ENCODE measurements at places on chromosomes 4 and X.

- no peak for DNase-seq
Observed at GRCh38 chr4:154614306-154614705, 1.9 kb upstream of the FGG start.

DNA sequence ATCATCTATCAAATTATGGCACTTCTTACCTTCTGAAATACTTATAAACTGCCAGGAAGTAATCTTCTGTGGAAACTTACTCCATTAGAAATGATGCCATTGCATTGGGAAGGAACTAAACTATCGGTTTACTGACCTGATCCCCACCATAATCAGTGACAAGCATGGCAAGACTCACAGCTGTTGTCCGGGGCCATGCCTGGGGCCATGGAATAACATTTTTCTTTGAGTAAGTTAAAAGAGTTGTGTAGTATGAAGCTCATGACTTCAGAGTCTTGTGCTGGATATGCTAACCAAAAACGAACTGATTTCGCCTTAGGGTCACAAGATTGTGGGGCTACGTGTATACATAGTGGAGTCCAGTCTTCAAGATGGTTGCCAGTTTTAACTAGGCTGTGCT, 15.4 kb downstream of the MTHFD2L start:
- DNase-seq: no peak

- DNase-seq: no peak
Observed at GRCh38 chrX:69055193-69055592, 110.1 kb downstream of the PJA1 start.

DNA sequence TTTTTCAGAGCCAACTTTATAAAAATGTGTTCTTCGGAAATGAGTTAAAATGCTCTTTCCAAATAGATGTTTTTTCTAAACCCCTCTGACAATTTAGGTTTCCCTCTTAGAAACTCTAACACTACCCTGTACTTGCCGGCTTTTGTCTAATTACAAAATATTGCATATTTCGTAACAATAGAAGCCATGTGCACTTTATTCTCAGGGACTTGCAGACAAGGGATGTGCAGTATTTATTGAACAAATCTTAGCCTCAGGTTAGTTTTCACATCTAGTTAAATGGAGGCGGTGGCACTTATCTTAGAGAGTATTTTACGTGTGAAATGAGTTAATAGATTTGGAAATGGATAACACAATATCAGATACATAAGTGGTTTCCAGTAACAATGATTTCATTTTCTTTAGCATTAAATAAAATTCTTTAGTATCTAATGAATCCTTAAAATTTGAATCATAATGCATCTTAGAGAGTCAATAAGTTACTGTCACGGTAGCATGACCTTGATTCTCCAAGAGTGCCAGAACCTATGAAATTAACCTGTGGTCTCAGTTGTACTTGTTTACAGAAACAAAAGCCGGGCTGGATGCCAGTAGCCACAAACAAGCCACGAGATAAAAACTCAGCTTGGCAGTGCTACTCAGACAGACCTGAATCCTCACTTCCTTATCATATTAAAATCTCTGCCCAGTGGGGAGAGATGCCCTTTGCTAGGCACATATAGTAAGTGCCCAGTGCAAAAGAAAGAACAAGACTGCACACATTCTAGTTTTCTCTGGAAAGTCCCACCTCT, 772 bp upstream of the PABPC4L start:
- DNase-seq: no peak

DNA sequence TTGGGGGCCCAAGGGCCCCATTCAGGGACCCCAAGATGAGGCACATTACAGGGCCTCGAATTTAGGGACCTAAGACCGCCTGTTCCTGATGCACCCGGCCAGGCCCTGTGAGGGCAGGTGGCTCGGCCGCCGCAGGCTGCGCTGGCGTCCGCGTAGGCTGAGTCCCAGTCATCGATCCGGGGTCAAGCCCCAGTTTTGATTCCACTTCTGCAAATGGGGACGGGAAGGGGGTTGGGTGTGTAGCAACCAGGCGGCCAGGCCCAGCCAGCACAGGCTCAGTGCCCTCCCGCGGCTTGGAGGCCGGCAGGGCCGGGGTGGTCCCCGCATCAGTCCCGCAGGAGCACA, 327 bp downstream of the PNPLA4 start:
- DNase-seq: no peak

DNA sequence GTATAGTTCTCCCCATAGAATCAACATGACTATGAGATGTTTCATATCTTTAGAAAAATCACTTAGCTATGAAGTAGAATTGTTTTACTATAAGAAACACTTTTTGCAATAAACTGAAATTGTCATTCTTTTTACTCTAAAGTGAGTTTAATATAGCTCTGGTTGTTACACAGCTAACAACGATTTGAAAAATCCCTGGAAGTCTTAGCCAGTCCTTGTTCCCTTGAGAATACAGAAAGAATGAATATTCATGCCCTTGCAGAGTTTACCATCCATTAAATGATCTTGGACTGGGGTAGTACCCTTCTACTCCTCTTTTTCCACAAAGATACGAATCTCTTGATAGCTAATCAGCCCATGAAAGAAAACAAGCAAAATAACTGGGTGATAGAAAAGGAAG, 141.8 kb downstream of the JADE1 start:
- no peak for DNase-seq

- DNase-seq: no peak
Observed at GRCh38 chr4:89294573-89295269, 12.9 kb downstream of the GPRIN3 start.

DNA sequence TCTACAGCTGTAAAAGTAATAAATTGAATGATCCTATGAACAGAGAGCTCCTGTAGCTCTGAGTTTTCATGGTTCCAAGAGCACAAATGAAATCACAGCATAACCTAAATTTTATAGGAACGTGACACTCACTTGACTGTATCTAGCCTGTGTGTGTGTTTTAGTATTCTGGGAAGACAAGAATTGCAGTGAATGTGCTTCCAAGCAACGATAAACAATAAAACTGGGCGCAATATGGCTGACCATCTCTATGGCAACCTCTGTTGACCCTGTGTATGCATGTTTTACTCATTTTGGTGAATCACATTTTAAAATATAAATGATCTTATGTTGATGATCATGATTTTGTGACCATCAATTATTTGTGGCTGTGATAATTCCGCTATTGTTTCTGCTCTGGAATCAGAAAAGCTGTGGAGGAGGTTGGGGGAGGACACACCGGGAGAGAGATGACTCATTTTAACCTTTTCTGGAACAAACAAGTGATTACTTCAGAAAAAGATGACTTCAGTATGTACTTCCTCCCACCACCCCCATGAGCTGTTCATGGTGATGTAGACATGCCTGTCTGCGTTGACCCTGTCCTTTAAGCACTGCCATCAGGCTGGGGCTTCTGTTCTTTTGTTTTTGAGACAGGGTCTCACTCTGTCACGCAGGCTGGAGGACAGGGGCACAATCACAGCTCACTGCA, 31.8 kb downstream of the USP11 start:
- no peak for DNase-seq

GRCh38 chr4:74370912-74371311, 6.0 kb downstream of the EREG start:
- DNase-seq: peak; percentile 8

GRCh38 chr4:150264595-150265161, 186.4 kb downstream of the DCLK2 start:
- no peak for DNase-seq

DNA sequence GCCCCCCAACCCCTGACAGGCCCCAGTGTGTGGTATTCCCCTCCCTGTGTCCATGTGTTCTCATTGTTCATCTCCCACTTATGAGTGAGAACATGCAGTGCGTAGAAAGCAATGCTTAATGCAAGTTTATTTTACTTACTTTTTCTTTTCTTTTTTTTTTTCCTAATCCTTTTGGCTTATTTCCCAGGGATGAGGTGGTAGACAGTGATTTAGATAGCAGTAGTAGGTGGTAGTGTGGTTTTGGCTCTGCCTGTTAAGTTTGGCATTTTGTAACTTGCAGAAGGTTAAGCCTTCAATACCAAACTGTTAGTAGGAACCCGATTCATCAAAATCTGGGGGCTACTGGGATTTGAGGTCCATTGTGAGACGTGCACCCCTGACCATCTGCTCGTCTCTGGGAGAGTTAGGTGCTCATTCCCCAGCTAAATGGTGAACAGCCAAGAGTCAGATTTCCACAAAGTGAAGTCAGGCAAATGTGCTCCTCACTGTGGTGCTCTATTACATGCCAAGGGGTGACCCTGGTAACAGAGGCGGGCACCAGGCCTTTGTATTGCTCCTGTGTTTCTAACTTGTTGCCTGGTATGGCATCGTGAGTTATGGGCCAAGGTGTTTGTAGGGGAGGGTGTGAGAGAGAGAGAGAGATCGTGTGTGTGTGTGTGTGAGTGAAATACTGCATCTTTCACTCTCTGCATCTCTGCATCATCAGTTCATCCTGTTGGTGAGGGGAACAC, 70.3 kb downstream of the PHOX2B start:
- no peak for DNase-seq

DNA sequence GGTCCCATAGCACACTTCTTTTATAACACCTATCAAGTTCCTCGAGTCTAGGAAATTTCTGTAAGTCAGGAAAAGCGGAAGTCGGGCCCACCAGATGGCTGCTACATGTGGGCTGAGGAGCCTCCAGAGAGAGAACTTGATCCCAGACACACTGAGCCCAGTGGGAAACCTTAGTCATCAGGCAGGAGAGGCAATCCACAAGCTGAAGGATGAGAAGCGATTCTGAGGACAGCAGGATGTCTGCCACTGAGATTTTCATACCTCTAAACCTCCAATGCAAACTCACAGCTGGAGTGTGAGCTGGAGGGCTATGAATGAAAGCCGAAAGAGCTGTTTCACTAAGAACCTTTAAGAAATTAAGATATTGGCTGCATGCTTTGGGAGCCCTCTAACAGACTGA, 52.6 kb upstream of the PDHA1 start:
- DNase-seq: no peak

DNA sequence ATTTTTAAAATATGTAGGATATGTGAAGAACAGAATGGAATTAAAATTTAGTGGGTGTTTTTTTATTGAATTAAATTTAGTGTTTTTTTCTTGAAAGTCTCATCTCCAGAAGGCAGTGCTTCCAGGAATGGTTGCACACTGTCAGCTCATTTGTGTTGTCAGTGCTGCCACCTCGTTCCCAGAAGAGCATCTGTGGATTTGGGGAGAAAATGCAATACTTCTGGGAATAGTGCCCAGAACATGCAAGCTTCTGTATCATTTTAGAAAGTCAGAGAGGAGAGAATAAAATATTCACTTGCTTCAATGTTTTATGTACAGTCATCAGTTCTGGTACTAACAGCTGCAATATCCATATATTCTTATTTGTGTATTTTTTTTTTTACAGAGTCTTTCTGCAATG, 608.8 kb downstream of the PCDH7 start:
- no peak for DNase-seq

DNA sequence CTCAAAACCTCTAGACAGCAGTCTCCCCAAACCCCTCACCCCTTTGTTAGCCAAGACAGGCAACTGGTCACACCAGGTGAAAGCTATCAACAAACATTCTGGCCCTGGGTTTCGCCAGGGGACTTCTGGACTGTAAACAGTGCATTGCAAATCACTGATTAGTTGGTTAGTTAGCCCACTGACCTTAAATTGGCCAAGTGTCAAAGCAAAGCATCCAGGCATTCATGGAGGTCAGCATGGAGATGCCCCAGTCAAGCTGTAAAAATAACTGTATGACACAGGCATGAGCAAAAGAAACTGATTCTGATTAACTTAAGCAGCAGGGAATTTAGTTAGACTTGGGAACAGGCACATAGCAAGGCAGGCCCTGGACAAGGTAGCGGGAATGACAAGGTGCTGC, 156.0 kb upstream of the TTC29 start:
- DNase-seq: no peak

GRCh38 chr4:58093352-58093751, 983.2 kb upstream of the IGFBP7 start:
- DNase-seq: no peak

GRCh38 chr4:177492022-177492421, 49.8 kb upstream of the AGA start:
- DNase-seq: no peak

DNA sequence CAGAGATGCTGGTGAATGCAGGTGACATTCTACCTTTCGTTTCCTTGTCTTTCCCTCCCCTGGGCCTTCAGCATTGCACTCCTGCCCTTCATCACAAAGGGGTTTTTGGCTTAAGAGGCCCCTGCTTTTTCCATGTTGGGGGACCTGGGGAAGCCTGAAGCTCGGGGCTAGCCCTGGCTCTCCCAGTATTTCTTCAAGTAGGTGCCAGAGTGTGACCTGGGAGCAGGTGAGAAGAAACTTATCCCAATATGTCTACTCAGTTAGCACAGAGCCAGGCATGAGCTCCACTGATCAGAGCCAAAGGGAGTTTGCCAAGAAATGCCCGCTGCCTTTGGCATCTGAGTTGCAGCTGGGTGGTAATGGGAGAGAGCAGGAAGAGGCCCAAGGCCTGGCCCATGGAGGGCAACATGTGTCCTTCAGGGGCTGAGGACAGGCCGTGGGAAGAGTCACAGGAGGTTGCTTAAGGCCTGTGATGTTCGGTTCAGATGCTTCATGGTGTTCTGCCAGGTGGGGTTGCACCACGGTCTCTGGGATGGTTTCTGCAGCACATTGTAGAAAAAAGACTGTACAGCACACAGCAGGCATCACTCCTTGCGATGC, 7.6 kb downstream of the PRRG3 start:
- no peak for DNase-seq

DNA sequence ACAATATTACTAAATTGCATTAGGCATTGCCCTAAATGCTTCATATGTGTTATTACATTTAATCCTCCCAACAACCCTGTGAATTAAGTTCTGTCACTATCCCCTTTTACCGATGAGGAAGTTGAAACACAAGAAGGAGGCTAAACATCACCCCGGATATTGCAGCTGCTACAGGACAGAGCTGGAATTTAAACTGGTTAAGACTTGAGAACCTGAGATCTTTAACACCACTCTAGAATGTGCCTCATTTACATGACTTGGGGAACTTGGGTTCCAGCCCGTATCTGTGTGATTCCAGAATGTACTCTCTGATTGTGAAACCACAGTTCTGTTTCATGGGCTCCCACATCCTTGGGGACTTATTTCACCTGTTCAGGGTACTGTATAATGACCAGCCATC, 165.1 kb upstream of the PPARGC1A start:
- no peak for DNase-seq

GRCh38 chr4:110751986-110752385, 129.1 kb upstream of the PITX2 start:
- DNase-seq: no peak

- DNase-seq: no peak
Observed at GRCh38 chrX:12903646-12904045, 2.8 kb upstream of the TLR8 start.
